Cortex of kidney (tissue), 1 donor: ENCODE measurements at places on chromosomes 6 and 20.

DNA sequence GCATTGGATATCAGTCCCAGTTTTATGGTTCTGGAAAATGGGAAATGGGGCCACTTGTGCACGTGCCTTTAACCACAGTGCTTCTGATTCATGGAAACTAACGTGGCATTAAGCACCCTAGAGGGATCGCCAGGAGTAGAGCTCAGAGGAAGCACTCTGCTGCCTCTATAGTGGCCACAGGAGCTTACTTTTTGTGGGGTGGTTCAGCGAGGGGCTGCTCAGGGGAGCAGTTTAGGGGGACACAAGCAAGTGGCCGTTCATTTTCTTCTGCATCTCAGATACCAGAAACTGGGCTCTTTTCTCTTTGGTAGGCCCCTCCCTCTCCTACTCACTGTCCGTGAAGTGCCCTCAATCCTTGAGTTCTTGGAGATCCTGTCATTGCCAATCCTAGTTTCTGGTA, 28.5 kb downstream of the AGPAT4 start:
- DNase-seq = no peak

DNA sequence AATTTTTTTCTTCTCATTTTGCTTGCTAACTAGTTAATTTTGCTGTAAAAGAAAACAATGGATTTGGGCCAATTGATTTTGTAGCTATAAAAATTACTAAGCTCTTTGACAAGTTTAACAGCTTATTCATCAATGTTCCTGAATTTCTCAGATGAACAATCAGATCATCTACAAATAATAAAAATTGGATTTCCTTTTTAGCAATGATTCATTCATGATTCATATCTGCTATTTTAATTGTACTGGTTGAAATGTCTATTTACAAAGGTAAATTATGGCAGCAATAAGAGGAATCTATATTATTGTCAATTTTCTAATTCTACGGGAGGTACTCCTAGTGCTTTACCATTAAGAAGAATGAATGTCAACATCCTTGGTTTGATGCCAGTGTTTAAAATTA, 178.8 kb upstream of the BTBD3 start:
- DNase-seq = no peak

- DNase-seq = no peak
Observed at GRCh38 chr20:43727980-43728590, 1.3 kb upstream of the GTSF1L start.

DNA sequence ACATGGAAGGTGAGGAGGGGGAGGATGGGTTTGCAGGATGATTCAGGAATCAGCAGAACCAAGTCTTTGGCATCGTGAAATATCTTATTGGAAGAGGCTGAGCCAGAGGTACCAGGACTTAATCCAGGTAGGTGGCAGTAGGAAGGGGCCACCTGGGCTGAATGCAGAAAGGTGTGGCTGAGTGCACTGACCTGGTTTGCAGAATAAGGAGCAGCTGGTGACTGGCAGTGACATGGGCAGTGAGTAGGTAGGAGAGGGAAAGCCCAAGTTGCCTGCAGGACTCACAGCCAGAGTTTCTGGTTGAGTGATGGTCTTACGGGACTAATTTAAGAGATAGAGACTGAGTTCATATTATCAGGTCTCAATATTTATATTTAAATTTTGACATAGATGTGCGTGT, 1.1 kb upstream of the PBOV1 start:
- no peak for DNase-seq

DNA sequence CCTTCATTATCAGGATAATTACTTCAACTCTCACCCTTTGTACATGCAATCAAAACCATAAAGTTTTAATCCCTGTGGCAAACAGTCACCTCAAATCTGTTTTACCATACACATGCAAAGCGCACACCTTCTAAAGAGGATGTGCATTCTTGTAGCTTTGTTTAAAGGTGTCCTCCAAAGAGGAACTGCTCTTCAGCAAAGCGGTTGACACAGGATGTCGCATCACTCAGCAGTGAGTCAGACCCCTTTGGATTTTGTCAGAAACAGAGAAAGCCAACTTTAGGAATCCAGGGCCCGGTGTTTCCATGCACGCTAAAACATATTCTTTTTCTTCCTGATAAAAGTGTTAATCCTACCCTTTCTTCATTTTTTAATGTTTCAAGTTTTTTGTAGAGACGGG, 268.3 kb upstream of the ARID1B start:
- DNase-seq = no peak

DNA sequence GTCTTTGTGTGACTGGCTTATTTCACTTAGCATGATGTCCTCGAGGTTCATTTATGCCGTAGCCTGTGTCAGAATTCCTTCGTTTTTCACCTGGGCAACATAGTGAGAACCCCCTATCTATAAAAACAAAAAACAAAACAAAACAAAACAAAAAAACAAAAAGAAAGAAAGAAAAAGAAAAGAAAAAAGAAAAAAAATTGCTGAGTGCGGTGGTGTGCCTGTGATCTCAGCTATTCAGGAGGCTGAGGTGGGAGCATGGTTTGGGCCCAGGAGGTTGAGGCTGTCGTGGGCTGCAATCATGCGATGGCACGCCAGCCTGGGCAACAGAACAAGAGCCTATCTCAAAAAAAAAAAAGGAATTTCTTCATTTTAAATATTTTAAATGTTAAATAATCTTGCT, 38.4 kb downstream of the VEGFA start:
- DNase-seq = no peak

DNA sequence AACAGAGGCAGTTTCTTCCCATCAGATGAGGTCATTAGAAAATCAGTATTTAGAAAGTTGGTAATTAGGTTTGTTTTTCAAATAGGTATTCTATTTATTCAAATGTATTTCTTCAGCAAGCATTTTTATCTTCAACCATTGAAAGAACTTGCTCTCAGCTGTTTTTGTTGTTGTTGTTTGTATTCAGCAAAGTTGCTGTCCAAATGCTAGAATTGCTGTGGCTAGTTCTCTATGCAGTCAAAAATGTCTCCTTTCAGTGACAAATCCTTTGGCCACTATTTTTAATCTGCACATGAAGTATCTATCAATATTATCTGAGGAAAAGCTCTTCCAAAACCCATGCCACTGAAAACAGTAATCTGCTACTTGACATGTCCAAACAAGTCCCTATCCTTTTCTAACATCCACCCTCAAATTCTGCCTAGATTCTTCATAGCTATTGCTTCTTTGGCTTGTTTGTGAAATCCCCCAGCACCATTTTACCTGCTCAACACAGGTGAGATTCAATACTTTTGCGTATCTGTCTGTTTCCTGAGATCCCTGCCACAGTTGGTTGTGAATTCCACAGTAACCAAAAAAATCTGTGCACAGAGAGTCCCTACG, 1005.4 kb downstream of the GRIK2 start:
- no peak for DNase-seq

- no peak for DNase-seq
Observed at GRCh38 chr20:10090588-10091166, 55.9 kb downstream of the ANKEF1 start.

DNA sequence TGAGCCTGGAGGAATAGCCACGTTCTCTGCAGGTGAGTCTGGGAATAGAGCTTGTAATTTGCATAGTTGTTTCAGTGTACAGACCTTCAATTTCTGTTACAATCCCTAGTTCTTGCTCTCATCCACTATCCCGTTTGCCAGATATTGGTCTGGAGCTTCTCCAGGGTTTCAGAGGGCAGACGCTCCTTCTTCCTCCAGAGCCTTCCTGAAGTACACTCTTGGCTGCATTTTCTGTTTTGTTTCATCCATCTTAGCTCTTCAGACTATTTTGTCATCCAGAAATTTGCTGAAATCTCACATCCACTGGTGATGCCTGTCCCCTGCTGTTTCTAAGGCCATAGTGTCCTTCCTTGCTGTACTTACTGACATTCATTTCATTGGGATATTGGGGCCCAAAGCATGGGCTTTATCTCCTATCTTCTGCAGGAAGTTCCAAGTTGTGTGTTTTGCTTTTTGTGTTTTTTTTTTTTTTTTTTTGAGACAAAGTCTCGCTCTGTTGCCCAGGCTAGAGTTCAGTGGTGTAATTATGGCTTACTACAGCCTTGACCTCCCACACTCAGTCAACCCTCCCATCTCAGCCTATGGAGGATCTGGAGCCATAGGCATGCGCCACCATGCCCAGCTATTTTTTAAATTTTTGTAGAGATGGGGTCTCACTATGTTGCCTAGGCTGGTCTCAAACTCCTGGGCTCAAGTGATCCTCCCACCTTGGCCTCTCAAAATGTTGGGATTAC, 18.7 kb downstream of the CDS2 start:
- DNase-seq = no peak

DNA sequence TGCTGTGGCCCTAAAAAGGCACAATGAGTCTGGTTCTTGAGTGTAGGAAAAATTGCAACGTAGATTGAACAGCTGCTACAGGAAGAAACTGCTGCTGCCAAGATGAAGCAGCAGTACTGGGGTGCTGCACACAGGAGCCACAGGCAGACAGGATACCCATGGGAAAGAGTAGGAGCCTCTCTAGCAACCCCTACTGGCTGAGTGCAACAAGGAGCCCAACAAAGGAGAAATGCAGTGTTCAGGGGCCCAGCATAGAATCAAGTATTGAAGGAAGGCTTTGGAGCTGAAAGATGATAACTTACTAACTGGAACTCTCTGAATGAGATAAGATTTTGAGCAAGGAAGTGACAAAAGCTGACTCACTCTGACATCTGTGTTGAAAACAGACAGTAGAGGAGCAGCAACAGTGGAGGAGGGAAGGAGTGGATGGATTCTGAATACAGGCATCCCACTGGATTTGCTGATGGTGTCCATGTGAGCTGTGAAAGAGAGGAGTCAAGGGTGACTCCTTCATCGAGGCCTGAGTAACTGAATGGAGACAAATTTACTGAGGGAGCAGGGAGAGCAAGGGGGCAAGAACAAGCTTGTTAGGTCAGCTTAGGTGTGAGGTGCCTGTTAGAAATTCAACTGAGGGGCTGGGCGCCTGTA, 534.7 kb upstream of the JARID2 start:
- no peak for DNase-seq

DNA sequence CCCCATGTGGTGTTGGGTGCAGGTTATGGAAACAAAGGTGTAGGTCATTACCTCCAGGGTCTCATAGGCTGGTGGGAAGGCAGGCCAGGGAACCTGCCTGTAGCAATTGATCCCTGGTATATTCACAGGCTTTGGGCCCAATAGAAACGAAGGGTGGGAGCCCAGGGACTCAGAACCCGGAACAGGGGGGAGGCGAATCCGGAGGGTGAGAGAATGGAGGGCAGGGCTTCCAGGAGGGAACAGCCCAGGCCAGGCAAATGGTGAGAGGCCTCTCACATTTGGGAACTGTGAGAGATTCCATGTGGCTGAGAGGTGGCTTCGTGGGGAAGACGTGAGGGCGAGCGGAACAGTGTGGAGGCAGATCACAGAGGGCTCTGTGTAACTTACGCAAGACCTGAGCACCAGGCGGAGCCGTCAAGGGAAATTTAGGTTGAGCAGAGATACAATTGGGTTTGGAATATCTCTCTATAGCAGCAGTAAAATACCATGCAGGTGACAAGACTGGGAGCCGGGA, 267.1 kb downstream of the ERMARD start:
- DNase-seq = no peak

DNA sequence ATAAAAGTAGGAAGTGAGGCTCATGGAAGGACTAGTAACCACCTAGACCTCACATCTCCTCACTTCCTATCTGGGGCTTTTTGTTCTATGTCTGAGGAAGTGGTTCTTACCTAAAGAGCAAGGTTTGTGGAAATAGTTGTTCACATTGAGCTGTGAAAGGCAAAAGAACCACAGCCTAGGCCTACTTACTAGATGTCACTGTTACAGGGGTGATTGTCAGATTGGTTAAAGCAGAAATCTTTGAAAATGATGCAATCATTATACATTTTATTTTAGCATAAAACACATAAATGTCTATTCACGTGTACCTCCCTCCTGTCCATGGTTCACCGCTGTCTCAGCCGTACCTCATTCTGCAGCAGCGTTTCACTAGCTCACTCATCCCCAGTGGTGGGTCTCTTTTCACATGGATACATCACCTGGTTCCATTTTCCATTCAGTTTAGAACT, 268.8 kb downstream of the TMEM242 start:
- DNase-seq = no peak

DNA sequence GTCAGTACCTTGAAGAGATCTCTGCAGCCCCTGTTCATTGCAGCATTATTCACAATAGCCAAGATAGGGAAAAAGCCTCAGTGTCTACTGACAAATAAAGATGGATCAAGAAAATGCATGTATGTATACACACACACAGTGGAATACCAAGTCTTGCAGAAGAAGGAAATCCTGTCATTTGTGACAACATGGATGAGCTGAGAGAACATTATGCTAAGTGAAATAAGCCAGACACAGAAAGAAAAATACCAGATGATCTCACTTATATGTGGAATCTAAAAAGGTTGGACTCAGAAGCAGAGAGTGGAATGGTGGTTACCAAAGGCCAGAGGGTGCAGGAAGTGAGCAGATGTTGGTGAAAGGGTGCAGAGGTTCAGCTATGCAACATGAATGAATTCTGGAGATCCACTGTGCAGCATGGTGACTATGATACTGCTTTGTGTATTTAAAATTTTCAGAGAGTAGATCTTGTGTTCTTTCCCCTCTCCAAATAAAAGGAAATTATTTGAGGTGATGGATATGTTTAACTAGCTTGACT, 11.0 kb upstream of the SLC22A1 start:
- no peak for DNase-seq

DNA sequence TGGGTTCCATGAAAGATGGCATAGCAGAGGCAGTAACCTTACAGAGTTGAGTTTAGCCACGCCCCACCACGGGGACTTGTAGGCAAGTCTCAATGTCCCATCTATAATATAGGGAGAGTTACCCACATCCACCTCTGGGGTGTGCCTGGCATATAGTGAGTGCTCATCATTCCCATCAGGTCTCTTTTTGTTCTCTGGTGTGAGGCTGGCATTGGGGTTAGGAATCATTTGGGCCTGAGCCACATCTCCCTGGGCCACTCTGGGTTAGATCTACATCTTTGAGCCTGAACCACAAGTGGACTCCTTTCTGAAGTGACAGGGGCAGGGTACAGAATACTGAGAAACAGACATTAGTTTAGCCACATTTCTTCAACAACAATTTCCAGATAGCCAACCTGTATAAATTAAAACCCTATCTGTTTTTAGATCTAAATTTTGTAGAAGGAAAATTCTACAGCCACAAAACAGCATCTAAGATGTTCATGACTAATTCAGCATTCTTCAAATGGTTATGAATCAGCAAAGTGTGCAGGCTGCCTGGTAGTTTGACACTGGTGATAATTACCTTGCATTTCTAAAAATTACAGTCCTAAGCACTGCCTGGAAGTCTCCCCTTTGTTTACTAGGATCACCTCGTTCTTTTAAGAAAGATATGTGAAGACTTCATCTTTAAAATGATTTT, 20.1 kb downstream of the RNF24 start:
- DNase-seq = no peak

DNA sequence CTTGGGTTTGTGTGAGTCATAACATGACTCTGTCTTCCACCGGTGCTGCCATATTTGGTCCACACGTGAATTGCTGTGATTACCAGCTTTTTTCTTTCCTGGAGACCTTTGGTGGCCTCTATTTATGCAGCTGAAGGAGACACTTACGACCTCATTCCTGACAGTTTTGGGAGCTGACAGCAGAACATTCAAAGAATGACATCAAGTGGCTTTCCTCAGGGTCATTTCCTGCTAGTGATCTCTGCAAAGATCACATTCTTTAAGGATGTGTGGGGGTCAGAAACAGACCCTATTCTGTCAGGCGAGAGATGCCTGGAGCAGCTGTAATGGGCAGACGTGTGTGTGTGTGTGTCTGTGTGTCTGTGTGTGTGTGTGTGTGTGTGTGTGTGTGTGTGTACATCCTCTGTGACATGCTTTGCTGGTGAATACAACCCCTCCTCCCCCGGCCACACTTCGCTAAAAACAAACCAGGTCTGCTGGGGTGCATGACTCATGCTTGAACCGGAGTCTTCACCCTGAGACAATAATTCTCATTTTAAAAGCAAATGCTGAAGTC, 115.6 kb downstream of the TMEM170B start:
- no peak for DNase-seq

GRCh38 chr20:9609887-9610502, 95.6 kb downstream of the LAMP5 start:
- no peak for DNase-seq
